ENCODE measurements at places on chromosomes 16 and 17.

DNA sequence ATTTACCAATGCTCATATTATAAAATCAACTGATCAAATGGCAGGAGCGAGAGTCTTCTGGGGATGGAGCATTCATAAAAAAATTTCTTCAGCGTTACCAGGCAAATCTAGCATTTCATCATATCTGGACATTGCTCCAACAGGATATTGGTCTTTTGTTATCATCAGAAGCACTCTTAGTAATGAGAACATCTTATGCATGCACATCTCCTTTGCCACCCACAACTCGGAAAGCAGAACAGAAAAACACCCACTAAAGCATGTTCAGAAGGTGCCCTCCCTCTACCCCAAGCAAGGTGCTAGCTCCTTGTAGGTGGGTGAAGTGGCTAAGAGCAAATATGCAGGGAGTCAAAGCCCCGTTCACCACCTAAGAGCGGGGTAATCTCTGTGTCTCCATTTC is 18.9 kb downstream of the ARHGAP17 start:
- no peak for DNase-seq

DNA sequence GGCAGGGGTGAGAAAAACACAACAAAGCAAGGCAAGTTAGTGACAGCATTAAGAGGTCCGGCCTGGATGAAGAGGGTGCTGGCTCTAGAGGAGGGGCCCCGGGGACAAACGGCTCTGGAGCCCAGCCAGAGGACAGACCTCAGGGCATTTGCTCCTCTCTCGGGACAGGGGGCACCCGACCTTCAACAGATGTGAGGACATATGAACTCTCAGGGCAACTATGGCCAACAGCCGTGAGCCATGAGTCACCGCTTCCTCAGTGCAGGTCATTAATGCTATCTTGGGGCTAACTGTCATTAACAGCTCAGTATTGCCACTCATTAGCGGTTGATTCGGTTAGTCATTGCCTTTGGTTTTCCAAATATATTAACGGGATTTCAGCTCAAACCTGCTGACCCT is 9.7 kb upstream of the ARL5C start:
- DNase-seq: no peak

DNA sequence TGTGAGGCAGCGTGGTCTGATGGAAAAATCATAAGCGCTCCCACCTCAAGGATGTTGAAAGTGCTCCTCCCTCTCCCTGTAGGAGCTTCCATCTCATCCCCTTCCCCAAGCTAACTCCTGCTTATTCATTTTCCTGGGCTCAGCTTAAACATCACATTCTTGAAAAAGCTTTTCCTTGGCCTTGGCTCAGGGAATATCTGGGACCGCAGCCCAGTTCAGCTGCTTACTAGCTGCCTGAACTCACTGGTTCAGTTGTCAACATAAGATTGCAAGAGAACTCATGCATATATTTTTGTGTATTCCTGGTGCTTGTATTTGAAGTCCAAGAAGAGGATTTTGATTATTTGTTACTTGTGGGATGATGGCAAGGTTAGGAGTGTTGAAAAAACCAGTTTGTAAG is 91.5 kb downstream of the UTP18 start:
- DNase-seq: no peak

DNA sequence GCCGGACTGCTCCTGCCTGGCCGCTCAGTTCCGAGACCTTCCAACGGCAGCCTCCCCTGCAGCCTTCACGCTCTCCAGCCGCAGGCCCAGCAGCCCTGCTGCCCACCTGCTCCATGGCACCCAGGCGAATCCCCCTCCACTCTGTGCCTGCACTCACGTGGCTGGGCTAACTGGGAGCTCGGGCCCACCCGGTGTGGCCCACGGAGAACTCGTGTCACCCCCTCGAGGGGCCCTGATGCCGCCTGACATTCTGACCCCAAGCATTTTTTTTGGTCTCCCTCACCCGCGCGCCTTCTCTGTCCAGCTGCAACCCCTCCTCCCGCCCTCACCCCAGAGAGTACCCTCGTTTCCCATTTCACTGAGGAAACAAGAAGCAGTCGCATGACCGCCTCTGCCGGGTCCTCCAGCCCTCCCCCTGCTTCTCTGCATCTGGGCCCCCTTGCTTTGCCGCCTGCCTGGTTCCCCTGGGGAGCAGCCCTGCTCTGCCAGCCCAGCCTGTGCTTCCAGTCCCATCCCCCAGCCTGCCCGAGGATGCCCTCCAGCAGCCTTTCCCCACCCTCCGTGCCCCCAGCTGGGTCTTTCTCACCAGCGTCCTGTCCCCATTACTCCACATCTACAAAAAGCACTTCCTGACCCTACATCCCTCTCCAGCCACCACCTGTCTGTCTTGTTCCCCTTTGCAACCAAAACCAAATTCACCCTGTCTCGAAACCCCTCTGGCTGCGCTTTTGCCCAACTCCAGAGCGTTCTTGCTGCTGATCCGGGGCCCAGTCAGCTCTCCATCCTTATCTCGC is 146.4 kb upstream of the CHMP6 start:
- no peak for DNase-seq

GRCh38 chr16:66278604-66279262 is 87.8 kb upstream of the CDH5 start:
- DNase-seq: no peak

DNA sequence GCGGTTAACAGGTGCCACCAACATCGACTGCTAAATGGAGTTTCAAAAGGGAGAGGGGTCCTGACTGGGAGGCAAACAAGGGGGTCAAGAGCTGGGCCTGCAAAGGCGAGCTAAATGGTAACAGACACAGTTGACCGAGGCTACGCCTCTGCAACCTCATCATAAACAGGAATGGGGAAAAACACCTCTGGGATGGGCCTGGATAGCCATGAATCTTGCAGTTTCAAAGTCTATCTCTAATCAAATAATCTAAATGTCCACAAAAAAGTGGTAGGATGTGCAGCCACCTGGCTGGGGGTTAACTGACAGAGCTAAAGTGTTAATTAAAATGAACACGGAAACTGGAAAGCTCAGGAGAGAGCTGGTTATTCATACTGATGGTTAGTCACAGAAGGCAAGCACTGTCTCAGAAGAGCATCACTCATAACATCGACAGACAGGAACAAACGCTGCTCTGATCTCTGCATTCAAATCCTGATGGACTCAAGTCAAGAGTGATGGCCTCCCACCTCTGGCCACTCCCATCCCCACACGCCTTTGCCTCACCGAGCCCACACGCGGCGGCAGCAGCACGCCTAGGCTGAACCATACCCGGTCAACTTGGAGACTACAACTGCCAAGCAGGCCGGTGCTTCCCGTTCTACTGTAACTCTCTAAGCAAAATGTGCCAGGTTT is 56.3 kb downstream of the CREBBP start:
- no peak for DNase-seq

GRCh38 chr17:27241346-27241946 is 52.5 kb upstream of the WSB1 start:
- DNase-seq: no peak

GRCh38 chr16:30600215-30600614 is 10.0 kb downstream of the ZNF689 start:
- DNase-seq: no peak

DNA sequence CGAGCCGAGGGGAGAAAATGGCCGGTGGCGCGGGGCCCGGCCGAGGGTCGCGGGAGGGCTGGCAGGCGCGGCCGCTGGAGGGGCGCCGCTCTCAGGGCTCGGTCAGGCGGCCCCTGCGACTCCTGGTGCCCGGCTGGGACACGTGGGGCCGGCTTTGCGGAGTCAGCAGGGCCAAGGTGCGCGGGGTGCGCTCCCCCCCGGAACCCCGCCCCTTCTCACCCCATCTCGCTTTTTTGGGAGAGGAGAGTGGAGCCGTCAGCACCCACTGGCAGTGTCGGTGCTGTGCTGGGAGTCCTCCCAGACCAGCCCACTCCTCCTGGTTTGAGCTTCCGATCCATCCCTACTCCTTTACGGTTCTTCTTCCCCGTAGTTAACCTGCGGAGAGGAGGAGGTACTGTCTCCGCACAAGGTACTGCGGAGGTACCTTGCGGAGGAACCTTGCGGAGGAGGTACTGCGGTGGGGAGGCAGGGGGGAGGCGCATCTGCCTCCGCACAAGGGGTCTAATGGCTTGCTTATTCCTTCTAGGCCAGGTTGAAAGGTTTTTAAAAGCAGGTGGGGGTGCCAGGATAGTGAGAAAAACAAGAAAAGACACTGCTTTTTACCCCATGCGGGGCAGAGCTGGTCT is 19.1 kb upstream of the CBX8 start:
- DNase-seq: no peak
